ENCODE measurements at places on chromosomes 1 and 21.

- ATAC-seq: no peak
These were observed 187.5 kb downstream of the LMX1A start for GRCh38 chr1:165169028-165169427.

DNA sequence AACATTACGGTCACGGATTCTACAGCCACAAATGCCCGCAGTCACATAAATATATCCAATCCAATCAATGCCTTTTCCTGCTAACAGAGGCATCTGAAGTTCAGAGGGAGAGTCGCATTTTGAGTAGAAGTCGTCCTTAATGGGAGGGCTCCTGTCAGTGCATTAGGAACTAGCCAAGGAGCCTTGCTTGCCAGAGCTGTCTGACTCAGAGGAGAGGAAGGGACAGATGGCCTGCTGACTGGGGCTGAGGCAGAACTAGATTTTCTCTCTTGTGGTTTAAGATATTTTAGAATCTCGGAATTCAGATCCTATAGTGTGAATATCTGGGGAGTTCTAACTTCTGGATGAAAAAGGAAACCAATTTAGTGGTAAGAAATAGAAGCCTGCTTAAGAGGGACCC is 10.6 kb downstream of the XKR8 start:
- ATAC-seq: no peak

- ATAC-seq: no peak
These were observed 6.1 kb upstream of the PHLDA3 start for GRCh38 chr1:201475130-201475529.

GRCh38 chr1:61708953-61709907 is 15.7 kb downstream of the TM2D1 start:
- ATAC-seq: no peak

GRCh38 chr21:26443867-26444266 is 129.2 kb downstream of the CYYR1 start:
- ATAC-seq: no peak

DNA sequence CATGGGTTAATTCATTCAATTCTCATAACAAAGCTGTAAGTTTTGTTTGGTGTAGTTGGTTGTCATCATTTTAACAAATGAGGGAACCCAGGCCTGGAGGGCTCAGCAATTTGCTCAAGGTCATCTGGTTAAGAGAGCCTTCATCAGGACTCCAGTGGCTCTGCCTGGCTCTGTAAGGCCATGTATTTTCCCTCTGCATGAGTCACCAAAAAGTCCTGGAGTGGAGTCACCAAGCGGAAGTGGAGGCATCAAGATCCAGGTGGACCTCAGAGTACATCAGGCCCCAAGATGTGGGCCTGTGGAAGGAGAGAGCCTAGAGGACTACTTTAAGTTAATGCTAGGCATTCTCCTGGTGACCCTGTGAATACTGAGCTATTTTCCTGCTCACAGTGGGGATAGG is 30.0 kb upstream of the RBM15 start:
- ATAC-seq: no peak
